Left renal pelvis (tissue), 4 donors: ENCODE measurements at places on chromosomes 1 and 21. TPM values are rescaled to one million over a fixed set of nuclear protein-coding genes. Genes with fewer than 3 reads are reported as not detected.

DNA sequence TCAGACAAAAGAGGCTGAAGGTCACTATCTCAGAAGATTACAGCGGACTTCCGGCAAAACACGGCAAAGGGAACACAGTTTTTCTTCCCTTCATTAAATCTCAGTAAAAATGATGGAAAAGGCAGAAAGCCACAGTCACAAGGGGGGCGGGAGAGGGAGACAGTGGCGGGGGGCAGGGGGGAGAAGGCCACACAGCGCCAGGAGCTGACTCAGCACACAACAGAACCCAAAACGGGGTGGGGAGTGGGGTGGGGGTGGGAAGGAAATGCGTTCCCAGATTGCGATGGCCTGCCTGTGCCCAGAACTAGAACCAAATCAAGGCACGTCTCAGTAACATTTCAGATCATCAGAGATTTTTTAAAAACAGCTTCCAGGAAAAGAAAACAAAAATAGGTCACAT, 13.4 kb downstream of the CFAP74 start:
- no peak for DNase-seq

- no peak for DNase-seq
Measured at GRCh38 chr1:204598319-204598969, 82.2 kb downstream of the MDM4 start.

- no peak for DNase-seq
Measured at GRCh38 chr1:230292689-230293389, 133.3 kb downstream of the PGBD5 start.

GRCh38 chr1:165877411-165877810, 50.0 kb downstream of the UCK2 start:
- no peak for DNase-seq

DNA sequence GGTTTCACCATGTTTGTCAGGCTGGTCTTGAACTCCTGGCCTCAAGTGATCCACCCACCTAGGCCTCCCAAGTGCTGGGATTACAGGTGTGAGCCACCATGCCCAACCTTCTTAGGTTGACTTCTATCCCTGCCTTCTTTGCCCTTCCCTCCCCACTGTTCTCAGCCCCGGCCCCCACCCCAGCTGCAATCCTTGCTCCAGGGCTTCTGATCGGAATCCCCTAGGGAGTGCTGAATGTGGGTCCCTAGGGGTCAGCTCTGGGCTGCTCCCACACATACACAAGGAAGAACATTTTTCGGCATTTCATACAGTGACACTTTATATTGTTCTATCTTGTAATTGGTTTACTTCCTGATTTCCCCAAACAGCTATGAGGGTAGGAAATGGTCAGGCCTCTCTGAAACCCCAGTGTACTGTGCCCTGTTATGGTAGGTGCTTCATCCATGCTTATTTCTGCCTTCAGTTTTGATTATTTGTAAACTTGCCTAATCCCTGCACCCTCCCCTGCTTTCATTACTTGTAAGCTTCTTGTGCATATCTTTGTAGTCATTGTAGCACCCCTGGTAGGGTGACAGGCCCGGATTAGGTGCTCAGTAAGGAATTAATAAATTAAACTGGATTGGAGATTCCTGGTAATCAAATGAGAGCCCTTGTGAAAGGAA, 5.8 kb upstream of the SRP9 start:
- no peak for DNase-seq

DNA sequence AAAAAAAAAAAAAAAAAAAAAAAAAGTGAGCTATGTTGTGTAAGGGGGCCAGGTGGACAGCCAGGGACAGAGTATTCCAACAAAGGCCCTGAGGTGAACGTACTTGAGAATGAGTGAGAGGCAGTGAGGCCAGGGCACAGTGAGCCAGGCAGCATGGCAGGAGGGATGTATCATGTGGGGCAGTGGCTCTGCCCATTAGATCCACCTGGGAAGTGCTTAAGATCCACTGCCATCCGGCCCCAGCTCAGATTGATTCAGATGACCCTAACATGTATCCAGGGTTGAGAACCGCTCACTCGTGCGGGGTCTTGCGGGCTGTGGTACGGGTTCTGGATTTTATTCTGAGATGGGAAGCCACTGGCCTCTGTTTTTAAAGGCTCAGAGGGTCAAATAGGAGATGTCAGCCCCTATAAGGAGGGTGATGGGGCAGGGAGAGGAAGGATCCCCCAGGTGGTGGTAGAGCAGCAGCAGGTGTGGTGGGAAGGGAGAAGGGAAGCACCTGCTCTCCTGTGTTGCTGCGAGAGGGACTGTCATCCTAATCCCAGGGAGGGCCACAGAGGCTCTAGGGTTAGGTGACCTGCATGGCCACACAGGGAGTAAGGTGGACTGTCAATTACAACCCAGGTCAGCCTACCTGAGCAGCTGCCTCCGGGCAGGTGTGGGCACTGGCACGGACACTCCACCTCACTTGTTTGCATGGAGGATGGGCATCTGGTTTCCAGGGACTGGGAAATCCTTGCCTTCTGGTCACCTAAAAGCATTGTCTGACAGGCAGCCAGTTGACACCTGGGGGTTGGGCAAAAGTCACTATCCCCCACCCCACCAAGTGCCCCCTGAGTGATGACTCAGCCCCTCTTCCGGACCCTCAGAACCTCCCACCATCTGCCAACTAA, 31.6 kb downstream of the CDK18 start:
- no peak for DNase-seq

The SYT14 gene
- 0.29 TPM for polyA plus RNA-seq

The SERINC2 gene
- polyA plus RNA-seq: 8.8 TPM
